NCI-H187 treated with DMSO at 0.1 percent for 48 hours (cell line): ENCODE measurements at places on chromosomes 3 and 15.

GRCh38 chr15:45529613-45530012 is 7.1 kb upstream of the SLC30A4 start:
- DNase-seq: no peak

GRCh38 chr3:42756681-42757213 is 16.3 kb downstream of the CCDC13 start:
- no peak for DNase-seq

GRCh38 chr3:132318451-132318850 is 1.2 kb downstream of the ACP3 start:
- DNase-seq: no peak

DNA sequence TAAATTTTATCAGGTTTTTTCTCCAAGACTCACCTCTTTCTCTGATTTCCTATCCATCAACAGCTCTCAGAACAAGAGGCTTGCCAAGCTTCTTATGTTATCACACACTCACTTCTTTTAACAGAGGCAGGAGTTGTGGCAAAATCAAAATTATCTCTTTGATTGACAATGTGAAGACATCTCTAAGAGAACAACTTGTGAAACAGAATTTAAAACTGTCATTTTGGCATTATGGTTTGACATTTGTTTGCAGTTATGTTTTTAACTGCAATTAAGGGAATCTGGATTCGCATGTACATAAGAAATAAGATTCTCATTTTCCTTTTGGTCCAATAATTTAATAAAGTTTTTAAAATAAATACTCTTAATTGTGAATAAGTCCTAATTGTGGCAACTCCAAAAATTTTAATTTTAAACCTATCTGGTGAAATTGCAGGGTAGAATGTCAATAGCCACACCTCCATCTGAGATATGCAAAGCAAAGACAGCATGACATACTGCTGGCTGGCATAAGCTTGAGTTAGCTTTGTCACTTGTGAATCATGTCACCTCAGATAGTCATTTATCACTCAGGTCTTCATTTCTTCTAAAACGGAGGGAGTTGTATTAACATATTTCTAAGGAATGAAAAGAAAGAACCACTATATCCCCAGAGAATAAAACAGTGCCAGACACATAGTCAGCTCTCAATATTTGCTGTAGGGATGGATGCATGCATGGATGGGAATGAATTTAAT is 158.6 kb downstream of the CCNL1 start:
- DNase-seq: no peak

DNA sequence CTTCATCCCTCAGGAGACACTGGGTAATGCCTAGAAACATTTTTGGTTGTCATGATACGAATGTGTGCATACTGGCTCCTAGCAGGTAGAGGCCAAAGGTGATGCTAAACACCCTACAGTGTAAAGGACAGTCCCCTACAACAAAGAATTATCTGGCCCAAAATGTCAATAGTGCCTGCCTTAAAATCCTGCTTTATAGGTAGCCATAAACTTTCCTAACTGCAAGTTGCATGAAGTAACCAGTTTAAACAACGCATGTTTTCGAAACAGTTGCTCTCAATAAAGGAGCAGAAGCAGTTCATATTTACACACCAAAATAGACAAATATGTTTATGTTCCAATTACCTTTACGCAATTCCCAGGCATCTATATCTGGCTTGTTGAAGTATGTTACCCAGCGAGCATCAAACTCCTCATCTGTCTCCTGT is 9.1 kb downstream of the COX5A start:
- DNase-seq: no peak

DNA sequence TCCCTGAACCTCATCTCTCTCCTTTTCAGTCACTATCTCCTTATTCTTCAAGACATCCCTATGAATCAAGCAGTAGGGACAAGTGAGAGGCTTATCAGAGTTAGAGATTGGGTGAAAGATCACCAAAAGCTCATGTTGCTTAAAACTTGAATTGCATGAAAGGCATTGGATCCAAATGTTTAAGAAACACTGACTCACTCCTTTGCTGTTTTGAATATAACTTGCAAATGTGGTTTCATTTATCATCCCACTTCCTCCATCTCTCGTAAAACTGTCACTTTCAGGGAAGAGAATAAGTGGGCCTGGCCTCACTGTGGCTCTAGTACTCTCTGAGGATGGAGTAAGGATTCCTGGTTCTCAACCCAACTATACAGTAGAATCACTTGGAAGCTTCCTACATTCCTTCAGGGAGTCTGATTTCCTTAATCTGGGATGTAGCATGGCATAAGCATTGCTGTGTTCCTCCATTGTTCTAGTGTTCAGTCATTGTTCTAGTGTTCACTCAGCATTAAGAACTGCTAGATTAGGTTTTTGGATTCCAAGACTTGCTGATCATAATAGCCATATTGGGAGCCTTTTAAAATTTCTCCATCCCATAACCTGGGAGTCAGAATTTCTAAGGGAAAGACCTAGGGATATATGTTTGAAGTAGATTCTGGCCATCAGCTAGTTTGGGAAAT is 171.8 kb downstream of the TMEM108 start:
- DNase-seq: no peak
